ENCODE measurements at places on chromosomes 6 and 20.

DNA sequence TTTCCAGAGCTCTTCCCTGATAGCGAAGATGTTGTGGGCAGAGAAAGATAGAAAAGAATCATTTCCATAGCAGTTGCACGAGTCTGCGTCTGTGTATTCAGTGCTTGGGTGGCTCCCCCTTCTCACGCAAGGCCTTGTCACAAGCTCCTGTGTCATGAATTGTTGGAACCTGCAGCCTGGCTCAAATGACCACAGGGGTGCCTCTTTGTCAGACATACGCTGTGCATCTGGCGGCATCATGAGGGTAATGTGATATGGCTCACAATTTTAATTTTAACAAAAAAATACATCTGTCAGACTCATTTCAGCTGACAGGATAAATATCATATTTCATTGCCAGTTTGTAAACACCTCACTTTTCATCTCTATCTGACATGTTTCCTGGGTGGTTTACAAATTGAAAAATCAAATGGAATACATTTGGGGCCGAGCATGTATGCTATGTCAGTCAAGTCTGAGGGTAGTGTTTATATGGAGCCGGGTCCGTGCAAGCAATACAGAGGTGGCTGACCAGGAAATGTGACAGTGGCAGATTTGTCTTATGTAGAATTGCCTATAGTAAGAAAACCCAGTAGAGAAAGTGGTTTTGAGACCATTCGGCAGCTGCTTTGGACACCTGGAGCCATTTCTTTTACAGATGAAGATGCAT lies 90.9 kb downstream of the CAP2 start:
- DNase-seq: no peak

DNA sequence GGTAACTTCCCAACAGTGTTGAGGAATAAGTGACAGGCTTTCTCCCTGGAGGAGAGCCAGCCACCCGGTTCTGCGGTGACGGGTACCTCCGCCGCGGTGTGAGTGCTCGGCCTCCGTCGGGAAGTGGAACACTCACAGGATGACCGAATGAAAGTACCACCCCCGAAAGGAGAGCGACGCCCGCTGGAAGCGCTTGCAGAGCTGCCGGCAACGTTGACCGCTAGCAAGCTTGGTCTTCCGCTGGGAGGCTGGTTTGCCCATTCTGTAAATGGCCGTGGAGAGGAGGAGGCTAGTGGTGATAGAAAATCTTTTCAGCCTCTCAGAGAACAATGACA lies 614 bp upstream of the TMEM242 start:
- DNase-seq: peak; percentile 4

DNA sequence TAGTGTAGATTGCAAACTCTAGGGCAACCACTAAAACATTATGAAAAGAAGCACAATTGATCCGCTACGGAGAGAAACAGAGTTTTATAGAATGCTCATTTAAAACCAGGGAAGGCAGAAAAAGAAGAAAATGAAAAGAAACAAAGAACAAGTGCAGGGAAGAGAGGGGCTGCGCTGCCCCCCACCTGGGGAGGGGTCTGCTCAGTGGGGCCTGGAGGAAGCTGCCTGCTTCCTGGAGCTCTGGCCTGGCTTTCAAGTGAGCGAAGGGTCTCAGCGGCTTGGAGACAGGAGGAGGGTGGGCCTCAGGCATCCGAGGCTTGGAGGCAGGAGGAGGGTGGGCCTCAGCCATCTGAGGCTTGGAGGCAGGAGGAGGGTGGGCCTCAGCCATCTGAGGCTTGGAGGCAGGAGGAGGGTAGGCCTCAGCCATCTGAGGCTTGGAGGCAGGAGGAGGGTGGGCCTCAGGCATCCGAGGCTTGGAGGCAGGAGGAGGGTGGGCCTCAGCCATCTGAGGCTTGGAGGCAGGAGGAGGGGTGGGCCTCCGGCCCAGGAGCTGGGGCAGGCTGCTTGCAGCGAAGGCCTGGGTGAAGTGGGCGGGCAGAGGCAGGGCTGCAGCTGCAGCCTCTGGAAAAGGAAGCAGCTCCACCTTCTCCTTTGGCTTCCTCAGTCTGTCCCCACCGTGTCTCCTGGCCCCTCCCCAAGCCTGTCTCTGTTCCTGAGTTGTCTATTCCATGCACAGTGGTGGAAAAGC lies 406.3 kb downstream of the TAF4 start:
- no peak for DNase-seq

DNA sequence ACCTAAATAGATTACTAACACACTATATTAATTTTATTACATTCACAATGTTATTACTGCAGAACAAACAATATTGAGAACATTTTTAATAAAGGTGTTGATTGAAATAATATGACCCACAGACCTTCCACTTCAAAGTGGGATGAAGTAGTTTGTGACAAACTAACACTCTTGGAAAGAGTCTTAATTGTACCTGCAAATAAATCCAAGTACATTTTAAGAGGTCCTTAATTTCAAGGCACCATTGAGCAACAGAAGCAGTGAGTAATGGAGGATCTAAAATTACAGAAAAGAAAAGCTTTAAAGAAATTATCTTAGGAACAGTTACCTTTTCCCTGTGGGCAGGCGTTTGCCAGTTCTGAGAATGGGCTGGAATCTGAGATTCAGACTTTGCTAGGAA lies 140.2 kb downstream of the MMUT start:
- no peak for DNase-seq

- no peak for DNase-seq
Measured at GRCh38 chr20:9919271-9920014, 80.6 kb upstream of the PAK5 start.

DNA sequence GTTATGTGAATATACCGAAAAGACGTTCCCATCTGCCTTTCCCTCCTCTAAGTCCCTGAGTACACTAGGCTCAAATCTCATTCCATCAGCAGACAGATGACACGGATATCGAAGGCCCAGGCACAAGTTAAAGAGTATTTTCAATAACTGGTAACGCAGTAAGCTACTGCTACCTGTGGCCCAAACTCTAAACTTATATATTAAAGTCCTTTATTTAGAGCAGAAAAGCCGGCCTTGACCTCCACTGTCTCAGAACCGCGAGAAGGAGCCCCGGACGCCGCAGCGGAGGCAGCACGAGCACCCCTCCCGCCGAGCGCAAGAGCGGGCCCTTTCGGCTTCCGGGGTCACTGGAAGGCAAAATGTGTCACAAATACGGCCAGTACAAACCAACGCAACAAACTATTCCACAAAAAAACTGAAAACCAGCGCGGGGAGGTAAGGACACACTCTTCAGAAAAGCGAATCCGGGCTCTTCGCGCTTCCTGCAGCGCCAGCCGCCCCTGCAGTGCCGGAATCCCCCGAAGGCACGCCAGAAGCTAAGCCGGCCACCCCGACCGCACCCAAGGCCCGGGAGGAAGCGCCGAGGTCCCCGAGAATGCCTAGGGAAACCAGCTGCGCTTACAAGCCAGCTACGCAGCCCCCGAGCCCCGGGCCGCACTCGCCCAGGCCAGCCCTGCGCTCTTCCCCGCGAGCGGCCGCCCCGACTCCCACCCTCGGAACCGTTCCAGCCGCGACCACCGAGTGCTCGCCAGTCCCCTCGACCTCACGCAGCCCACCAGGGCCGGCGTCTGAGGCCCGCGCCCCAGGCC lies 681 bp downstream of the DIDO1 start:
- DNase-seq: no peak

All from activated T-helper 1 cell treated with anti-CD3 and anti-CD28 coated beads, Interleukin-2, amount 50 U/mL, for 16 hours (primary cell).